C1 segment of cervical spinal cord (tissue), 14 donors: ENCODE measurements at places on chromosomes 6 and 20.

DNA sequence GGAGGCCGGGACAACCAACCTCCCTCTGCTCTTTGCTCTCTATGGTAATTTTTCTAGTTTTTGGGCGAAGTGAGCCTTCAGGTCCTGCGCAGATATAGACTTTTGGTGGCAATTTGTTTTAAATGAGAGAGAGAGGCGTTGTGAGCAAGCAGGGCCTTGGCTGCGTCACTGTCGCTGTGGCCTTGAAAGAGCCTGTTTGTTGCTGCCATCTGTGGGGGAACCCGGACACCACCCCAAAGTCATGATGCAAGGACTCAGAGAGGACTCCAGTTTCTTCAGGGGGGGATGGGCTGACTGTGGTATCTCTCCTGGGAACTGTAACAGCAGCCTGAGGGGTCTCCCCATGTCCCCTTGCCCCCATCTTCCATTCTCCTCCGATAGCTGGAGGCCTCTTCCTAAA lies 462.7 kb upstream of the SULF2 start:
- no peak for DNase-seq

GRCh38 chr6:104411302-104411701 lies 448.4 kb downstream of the HACE1 start:
- no peak for DNase-seq

- no peak for DNase-seq
Measured at GRCh38 chr20:48776306-48776705, 51.5 kb downstream of the PREX1 start.

DNA sequence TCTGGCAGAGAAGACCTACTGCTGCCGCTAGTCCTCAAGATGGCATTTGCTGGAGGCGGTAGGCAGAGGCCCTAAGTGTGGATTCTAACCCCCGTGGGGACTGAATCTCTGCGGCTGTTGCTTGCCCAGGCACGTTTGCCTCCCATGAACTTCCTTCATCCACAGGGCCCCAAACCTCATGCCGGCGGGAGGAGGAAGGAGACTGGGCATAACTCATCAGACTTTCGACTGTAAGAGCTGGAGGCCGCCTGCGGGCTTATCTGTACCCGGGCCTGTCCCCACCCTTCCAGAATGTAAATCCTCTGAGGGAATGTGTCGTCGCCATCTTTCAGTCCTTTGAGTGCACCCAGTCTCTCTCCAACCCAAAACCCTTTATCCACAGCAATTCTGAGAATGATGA lies 990 bp downstream of the ZFP57 start:
- DNase-seq: no peak

- no peak for DNase-seq
Measured at GRCh38 chr6:39725632-39725997, 407 bp upstream of the KIF6 start.

- DNase-seq: no peak
Measured at GRCh38 chr6:167669870-167670802, 156.6 kb upstream of the AFDN start.

DNA sequence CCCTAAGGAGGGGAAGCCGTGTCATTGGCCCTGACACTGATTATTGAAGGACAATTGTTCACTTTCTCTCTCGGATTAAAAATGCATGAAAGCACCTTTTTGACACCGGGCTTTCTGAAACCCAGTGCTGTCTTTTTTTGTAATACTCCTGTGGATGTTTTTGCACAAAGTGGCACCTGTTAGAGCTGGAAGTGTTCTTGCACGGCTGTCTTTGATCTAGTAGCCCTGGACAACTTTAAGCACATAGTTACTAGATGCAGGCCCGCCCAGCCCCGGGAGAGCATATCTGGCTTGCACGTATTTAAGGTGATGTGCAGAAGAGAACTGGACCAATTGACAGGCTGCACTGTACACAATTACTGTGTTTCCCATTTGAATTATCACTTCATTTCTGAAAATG lies 72.6 kb downstream of the ARID1B start:
- DNase-seq: no peak

DNA sequence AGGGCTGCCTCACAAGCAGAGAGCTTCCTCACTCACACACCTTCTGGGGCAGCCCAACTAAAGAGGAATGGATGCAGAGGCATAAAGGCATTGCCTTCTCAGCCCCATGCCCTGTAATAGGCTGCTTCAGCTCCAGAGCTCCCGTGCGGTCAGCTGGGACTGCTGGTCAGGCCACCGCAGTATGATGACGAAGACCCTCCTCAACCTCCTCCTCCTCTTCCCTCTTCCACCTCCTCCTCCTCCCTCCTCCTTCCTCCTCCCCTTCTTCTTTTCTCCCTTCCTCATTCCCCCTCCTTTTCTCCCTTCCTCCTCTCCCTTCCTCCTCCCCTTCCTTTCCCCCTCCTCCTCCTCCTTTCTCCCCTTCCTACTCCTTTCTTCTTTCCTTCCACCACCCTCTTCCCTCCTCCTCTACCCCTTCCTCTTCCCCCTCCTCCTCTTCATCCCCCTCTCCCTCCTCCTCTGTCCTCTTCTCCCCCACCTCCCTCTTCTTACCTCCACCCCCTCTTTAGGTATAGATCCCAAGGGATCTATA lies 465.3 kb upstream of the CDH4 start:
- DNase-seq: no peak
